Left ventricle myocardium inferior (tissue), 1 donor: ENCODE measurements at places on chromosomes 1 and 21. TPM values are rescaled to one million over a fixed set of nuclear protein-coding genes. Genes with fewer than 3 reads are reported as not detected.
A peak's percentile ranks its signal among the peaks of the same experiment; 100 is the strongest.

CR1L gene
- not detected for total RNA-seq

DNA sequence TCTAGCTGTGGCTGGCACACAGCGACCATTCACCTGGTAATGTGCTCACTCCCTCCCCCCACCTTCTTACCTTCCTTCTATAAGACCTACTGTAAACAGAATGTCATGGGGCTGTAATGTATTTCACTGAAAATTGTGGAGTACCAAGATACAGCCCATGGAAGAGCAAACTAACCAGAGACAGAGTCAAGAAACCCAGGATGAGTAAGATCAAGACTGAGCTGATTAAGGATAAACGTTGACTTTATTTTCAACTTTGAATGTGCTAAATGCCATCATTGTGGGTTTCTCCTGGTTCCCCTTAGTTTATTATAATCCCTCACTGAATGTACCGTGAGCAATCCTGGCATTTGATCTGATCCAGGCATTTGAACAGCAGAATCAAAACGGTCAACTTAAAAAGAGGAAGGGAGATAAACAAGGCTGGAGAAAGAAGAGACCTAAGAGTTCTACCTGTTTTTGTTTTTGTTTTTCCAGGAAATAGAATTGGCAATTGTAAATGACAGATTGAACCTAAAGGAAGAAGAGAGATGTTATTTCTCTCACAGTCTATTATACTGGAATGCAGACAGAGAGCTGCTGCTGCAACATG is 16.1 kb upstream of the ATP1B1 start:
- no peak for DNase-seq

DNA sequence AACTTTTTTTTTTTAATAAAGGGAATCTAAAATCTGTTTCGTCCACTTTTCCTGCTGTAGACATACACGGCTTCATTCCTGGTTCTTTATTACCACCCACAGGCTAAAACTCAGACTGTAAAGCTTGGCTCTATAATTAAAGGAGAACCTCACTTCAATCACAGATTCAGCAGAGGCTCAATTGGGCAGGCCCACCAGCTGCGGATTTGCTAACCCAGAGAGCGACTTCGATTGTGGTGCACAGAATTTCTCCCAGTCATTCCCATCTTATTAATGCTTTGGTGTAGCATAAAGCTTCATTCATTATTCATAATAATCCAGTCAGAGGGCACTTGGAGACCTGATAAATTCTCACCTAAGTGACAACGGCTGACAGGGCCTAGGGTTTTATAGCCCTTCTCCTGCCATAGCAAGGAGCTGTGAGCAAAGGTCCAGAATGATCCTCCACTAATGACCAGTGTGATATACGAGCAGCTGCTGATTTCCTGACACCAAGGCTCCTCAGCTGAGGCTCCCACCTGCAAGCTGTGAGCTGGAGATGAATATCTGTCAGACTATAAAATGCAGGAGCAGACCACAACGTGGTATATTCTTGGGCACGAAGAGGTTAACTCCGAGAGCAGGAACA is 149.0 kb downstream of the ATP6V1G3 start:
- no peak for DNase-seq

DNA sequence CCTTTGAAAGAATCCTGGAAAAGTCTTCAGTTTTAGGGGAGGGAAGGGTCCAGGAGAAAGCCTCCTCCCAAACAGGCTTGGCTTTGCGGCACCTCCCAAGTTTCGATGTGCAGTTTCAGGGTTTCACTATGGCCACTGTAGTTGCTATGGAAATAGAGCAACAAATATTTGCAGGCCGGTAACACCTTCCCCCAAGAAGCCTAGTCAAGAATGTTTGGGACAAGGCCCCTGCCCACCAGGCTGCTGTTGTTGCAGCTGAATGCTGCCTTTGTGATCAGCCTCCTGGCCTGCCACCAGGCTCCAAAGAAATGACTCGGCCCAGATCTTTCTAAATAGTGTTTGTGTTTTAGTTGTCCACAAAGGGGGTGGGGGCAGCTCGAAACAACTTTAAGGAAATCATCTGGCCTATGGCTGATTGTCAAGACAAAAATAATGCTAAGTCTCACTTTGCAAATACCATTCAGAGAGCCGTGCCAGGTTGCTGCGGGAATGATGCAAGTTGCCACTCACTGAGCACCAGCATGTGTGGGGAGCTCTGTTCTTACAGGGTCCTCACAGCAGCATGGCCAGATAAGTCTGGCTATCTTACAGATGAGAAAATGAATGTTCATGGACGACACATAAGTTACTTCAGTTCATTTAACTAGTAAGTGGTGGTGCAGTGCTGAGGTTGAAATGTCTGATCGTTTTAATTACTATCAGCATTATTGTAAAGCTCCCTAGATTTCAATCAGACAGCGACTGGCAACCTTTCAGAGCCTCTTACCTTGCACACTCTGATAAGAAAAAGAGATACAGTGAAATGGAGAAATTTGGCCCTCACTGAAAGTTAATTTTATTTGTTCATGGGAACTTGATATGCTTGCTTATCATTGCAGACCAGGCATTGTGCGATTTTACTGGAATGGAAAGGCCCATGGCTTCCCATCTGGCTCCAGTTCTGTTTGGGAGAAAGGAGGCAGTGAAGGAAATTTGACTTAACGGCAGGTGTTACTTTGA is 91.2 kb upstream of the JUN start:
- DNase-seq: peak; percentile 35

DNA sequence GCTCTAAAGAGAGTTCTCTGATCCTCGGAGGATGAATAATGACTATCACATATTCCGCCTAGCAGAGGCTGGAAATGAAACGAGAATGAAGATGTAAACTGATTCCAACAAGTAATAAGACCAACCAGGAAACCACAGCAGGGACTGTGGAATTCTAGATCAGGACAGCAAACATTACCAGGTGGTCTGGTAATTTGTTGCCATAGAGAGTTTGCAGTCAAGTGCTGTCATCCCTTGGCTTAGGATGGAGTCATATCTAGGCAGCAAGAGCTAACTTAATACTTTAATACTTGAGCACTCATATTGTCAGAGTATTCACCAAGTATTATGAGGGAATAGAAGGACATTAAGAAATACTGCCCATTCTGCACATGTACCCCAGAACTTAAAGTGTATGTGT is 45.1 kb upstream of the MUTYH start:
- no peak for DNase-seq

CRYAA gene
- not detected for total RNA-seq

DNA sequence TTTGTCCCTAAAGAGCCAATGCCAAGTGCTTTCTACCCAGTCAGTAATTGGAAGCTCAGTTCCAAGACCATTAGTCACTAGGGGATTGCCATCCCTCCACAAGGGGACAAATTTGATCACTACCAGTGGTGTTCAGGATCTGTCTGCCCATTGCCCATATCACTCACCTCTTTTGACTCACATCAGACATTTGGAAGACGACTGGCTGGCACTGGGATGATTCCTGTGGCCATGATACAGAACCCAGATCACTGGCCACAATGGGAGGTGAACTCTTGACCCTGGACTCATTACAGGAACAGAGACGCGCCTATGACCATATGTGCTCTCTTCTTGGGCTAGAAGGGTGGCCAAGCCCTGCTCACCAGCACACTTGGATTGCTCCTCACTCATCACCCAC is 71.0 kb downstream of the COLGALT2 start:
- no peak for DNase-seq

TNFRSF4 gene
- total RNA-seq: 2.2 TPM

DNA sequence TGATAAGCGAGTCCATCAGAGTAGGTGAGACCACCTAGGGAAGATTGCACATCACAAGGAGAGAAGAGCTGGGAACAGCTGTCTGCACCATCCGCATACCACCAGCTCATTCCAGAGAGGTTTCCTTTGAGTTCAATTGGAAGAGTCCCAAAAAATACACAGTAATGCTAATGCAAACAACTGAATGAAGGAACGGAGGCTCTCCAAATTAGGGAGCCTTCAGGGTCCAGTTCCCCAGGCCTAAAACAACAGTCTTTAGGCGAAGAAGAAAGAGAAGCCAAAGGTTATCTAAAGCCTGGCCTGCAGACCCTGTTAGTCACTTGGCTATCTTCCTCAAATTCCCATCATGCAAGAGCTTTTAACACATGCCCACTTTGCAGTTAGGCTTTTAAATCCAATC is 246.4 kb downstream of the PBX1 start:
- DNase-seq: no peak

- no peak for DNase-seq
Measured at GRCh38 chr1:29455781-29456180, 219.5 kb downstream of the PTPRU start.

GRCh38 chr1:66671455-66671854 is 80.8 kb upstream of the DYNLT5 start:
- no peak for DNase-seq

GRCh38 chr1:172431721-172432192 is 11.3 kb downstream of the C1orf105 start:
- DNase-seq: no peak

DNA sequence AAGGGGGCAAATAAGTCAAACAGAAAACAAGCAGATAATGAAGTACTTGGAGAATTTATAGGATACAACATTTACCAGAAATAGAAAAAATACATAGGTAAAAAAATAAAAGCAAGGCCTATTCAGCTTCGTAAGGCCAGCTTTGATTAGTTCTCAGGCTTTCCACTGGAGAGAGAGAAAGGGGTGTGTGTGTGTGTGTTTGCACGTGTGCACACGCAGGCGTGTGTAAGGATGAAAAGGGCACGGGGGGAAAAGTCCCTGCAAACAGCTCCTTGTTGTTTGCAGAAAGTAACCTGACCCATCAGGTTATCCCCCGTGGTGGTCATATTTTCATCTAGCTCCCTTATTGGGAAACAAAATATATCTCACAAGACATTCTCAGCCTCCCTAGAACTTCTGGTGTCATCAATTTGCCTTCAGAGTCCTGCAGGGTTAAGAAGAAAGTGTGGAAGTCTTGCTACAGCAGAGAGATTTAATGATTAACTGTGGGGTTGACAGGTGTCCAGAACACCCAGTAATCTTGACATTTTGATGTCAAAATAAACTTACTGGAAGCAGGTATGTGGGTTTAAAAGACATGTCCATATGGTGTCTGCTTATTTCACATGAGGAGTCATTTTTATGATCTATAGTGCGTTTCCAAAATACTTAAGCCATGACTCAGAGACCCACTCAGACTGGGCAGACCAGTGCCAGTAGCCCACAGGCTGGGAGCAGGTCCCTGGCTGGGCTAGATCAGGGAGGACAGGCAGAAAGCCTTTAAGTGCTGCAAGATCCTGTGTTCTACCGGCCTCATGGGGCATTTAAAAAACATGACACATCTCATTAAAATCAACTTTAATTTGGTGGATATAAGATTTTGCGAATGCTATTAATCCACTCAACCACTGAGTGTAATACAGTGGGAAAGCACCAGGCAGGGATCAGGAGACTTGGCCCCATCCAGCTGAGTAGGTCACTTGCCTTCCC is 487.6 kb upstream of the CAMK1G start:
- no peak for DNase-seq

ZBTB8OS gene
- 32.4 TPM for total RNA-seq

DNA sequence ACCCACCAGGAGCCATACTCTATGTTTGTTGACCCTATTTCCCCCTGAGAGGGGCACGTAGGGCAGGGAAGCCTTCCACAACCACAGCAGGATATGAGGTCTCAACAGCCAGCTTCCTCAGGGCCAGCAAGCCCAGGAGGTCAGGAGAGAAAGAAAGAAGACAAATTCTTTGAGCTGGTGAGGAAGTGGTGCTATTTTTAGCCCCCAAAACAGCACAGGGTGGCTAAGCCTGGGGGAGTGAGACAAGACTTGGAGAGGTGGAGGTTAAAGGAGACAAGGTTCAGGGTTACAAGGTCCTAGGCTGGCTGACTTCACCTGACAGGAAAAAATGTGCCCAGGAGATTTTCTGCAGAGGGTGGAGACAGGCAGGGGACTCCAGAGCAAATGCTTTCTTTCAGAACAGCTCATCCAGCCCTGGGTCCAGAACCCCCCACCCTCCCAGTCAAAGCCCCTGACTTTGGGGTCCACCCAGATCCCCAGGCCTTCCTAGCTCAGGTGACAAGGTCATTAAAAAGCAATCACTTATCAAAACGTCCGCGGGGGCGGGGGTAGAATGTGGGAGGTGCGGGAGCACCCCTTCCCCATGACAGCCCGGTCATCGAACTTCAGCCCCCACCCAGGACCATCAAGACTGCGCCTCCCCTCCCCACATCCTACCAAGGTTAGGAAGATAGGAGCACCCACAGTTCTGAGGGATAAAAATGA is 1.3 kb downstream of the SV2A start:
- DNase-seq: no peak

- DNase-seq: no peak
Measured at GRCh38 chr1:227890451-227891222, 57.1 kb downstream of the WNT9A start.

RNASEL gene
- total RNA-seq: 3.5 TPM

DNA sequence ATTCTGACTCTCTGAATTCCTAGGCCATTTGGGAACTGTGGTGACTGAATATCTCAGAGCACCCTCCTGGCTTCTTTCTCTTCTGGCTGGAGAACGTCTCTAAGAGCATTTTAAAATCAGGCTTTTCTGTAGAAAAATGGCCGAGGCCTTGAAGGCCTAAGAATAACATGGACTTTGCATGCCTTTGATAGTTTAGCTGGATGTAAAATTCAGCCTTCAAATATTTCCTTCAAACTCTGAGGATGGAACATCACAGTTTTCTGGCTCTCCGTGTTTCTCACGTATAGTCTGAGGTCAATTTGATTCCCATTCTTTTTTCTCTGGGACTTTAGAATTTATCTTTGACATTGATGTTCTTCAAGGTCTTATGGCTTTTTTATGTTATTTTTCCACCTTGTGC is 34.0 kb downstream of the ARHGEF16 start:
- no peak for DNase-seq

- no peak for DNase-seq
Measured at GRCh38 chr1:37255868-37256267, 218.5 kb upstream of the ZC3H12A start.

DNA sequence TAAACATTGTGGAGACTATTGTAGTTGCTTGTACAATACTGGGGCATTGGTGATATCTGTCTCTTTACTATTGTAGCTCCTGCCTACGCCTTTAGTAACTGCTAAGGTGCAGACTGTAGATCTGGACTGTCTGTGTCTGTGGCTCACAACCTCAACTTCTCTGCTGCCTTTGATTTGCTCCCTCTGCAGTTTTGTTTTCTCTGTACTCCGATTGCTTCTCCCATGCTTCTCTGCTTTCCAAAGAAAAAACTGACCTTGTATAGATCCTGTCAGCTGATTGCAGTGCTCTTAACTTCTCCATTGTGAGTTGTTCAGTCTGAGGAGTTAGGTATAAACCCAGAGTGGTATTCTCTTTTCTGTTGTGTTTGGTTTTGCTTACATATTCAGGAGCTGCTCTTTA is 15.3 kb downstream of the MAGI3 start:
- no peak for DNase-seq

DNA sequence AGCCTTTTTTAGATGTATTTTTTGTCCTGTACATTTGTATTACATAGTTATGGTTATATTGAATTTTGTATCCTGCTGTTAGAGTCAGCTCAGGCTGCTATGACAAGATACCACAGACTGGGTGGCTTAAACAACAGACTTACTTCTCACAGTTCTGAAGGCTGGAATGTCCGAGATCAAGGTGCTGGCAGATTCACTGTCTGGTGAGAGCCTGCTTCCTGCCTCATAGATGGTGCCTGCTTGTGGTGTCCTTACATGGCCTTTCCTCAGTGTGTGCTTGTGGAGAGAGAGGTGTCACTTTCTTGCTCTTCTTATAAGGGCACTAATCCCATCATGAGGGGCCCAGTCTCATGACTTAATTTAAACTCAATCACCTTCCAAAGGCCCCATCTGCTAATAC is 23.1 kb upstream of the MYSM1 start:
- no peak for DNase-seq

- no peak for DNase-seq
Measured at GRCh38 chr1:221030990-221031389, 151.7 kb downstream of the HLX start.
